ENCODE measurements at places on chromosomes 3 and 15. TPM values are rescaled to one million over a fixed set of nuclear protein-coding genes. Genes with fewer than 3 reads are reported as not detected.

MAGI1 gene
- polyA plus RNA-seq = 8.2 TPM

IL5RA gene
- polyA plus RNA-seq = 0.22 TPM

- no peak for DNase-seq
These were observed 54.4 kb downstream of the DNAH1 start for GRCh38 chr3:52370531-52370930.

- DNase-seq = peak; percentile 79
These were observed 76.7 kb upstream of the LPP start for GRCh38 chr3:188077160-188077799.

Measured in kidney (tissue), 22 donors.